Activated CD8-positive, alpha-beta T cell treated with anti-CD3 and anti-CD28 coated beads for 36 hours (primary cell): ENCODE measurements at places on chromosomes 13 and 19. TPM values are rescaled to one million over a fixed set of nuclear protein-coding genes. Genes with fewer than 3 reads are reported as not detected.

GRCh38 chr13:90787007-90787406, 560.5 kb upstream of the MIR17HG start:
- DNase-seq, result no peak

Gene ONECUT3
- total RNA-seq, result not detected

DNA sequence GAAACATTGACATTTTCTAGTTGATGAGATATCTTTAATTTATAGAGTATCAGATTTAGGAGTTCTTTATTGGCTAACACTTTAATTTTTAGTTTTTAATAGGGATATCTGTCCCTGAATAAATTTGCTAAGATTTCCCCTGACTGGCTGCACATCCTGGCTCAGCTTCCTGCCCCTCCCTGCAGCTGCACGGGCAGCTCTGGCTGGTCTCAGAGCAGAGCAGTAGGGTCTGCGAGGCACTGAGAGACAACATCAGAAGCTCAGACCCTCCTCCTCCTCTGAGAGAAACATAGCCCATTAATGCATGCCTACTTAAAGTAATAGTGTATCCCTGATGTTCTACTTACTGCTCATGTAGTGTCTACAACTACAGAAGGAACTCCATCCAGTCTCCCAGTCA, 139.2 kb downstream of the TNFSF13B start:
- DNase-seq, result peak; percentile 5

Gene ERICH6B
- not detected for total RNA-seq

GRCh38 chr13:20125129-20125782, 35.6 kb downstream of the GJA3 start:
- no peak for DNase-seq

Gene ERFL
- total RNA-seq, result 1.6 TPM

- DNase-seq, result no peak
These were observed 276 bp downstream of the ALG11 start for GRCh38 chr13:52012512-52012836.

Gene FLT3LG
- 61.2 TPM for total RNA-seq

DNA sequence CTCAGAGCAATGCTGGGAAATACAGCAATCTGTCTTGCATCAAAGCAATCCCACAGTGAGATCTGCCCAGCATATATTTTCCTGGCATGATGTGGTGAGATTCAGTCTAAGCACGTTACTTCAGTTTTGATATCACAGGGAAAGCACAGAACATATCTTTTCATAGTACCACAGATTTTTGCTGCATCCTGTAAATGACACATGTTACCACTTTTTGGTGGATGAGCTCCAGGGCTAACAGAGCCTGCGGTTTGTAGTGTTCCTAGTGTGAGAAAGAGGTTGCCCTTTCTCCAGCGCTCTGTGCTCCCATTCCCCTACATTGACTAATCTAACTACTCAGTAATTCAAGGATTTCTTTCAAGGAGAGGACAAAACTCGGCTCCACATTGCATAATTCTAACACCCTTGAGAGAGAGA, 409.0 kb downstream of the GPC6 start:
- DNase-seq, result no peak

DNA sequence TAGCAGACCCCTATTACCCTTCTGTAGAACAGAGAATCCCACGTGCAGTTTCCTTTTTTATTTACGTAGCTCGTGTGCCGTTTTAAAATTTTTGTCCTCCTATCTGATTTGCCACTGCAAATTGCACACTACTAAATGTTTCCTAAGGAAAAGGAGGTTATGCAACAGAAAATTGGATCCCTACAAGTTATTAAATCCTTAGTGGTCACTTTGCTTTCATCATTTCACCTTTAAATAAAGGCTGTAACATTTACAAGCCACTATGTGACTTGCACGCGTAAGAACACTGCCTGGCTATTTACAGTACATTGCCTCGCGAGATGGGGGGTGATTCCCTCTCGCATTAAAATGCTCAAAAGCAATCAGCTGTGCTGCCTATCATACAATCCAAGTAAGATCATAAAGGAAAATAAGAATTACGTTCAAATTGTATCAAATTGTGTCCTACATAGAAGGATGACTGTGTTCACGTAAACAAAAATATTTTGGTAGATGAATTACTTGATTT, 525.6 kb downstream of the SUCLA2 start:
- DNase-seq, result no peak

Gene TNFSF9
- 3.0 TPM for total RNA-seq

DNA sequence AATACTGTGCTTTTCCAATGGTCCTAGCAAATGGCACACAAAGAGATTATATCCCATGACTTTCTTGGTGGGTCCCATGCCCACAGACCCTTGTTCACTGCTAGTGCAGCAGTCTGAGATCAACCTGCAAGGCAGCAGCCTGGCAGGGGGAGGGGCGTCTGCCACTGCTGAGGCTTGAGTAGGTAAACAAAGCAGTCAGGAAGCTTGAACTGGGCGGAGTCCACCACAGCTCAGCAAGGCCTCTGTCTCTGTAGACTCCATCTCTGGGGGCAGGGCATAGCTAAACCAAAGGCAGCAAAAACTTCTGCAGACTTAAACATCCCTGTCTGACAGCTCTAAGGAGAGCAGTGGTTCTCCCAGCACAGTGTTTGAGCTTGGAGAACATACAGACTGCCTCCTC, 82.9 kb downstream of the ZNF737 start:
- DNase-seq, result peak; percentile 2

Gene LILRA1
- not detected for total RNA-seq

DNA sequence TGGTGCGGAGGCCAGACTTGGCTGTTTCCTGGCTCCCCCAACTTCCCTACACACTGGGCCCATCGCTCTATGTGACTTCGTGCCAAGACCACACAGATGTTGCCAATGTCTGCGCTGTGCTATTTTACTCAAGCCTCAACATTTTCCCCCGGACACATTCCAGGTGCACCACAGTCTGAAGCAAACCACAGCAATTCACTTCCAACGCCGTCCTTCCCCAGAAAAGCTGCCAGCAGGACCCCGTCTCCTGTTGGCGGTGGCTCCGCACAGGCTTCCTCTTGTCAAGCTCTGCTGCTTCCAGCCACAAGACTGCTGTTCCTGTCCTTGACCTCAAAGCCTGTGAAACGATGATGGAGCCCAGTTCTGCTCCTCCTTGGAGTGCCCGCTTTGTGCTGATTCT, 100.7 kb downstream of the CRYL1 start:
- DNase-seq, result no peak

- no peak for DNase-seq
These were observed 6.1 kb downstream of the ZNF700 start for GRCh38 chr19:11931051-11931450.

Gene PCDH9
- total RNA-seq, result 0.14 TPM

- no peak for DNase-seq
These were observed 15.7 kb downstream of the ZIC5 start for GRCh38 chr13:99955747-99956472.

Gene CEACAM21
- total RNA-seq, result 17.7 TPM

DNA sequence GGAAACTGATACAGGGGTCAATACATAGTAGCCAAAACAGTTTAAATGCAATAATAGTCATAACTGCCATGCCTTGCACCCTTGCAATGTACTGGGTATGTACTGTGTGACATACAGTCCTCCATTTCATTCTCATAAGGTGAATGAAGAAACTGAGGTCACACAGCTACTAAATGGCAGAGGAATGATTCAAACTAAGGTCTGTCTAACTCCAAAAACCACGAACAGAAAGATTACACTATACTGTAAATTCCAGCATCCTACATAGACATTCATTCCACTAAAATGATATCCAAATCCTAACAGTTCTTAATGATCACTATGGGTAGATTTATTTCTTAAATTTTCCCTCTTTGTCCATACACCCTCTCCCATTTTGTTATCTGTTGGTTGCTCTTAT, 238.1 kb upstream of the SERP2 start:
- DNase-seq, result no peak

DNA sequence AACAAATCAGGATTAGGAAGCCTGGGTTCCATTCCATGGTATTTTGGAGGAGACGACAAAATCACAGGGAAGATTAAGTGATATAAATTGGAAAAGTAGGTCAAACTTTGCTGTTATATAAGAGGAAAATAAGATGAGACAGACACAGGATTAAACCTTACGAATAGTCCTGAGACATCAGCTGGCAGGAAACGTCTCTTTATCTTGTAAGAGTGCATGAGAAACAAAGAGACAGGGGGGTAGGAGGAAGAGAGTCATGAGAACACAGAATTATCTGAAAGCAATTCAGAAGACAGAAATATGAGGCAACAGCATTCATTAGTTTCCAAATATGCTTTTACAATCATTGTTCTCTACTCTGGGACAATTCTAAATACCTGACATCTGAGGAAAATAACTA, 310.6 kb upstream of the MIR17HG start:
- DNase-seq, result no peak

DNA sequence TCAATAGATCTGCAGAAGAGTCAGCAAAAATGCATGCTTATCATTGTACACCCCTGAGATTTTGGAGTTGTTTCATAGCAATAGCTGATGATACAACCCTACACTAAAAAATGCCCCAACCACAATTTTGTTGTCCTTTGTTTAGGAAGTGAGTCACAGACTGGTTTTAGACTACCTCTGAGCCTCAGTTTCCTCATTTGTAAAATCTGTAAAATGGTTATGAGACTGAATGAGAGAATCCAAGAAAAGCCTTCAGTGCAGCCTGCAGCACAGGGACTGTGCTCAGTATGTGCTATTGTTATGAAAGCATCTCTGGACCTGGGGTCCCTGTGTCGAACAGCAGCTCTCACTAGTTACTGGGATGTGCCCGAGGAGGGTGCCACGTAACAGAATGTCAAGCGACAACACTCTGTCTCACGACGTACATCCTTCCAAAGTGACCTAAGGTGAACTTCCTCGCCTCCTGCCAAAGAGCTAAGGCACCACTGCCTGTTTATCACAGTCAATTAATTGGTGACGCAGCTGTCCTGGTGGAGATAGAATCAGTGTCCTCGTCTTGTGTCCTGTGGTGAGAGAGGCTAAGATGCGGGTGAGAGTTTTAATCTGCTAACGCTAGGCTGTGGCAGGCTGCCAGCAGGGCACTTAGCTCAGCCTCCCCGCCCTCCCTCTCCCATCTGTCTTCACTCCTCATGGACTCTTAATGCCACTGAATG, 18.1 kb downstream of the DHRS12 start:
- no peak for DNase-seq

DNA sequence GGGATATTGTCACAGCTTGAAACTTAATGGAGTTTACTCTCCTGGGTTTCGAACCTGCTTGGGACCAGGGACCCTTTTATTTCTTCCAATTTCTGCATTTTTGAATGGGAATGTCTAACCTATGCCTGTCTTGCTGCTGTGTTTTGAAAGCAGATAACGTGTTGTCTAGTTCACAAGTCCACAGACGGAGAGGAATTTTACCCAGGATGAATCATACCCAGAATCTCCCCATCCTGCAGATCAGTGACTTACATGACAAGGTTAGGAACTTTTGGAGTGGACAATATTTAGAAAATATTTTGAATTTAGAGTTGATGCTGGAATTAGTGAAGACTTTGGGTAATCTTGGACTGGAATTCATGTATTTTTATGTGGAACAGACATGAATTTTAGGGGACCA, 68.6 kb upstream of the RFXAP start:
- DNase-seq, result no peak

Gene VSTM1
- total RNA-seq, result not detected

DNA sequence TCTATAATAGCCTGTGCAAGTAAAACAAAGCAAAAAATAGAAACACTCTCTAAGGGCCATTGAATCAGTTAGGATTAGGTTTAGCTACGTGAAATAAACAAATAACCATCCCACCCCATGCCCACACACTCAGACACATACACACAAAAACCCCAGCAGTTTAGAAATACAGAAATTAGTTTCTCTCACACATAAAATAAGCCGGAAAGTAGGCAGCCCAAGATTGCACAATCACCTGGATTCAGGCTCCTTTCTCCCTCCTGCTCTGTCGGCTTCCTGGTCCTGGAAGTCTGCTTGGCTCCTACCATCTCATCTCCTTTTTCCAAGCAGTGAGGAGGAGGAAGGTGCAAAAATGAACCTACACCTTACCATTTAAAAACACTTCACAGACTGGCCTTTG, 22.6 kb upstream of the USP12 start:
- DNase-seq, result no peak

- no peak for DNase-seq
These were observed 468 bp upstream of the SLC39A3 start for GRCh38 chr19:2740314-2740656.

DNA sequence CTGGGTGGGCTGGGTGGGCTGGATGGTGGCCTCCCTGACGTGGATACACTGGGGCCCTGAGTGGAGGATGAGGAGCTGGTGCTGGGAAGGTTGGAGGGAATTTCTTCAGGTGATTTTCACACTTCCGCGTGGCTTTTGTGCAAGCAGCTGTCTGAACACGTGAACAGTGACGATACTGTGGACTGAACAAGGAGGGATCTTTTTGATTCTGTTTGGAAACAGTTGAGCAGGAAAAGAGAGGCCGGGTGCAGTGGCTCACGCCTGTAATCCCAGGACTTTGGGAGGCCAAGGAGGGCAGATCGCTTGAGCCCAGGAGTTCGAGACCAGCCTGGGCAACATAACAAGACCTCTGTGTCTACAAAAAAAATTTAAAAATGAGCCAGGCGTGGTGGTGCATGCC, 9.1 kb upstream of the GTF2F1 start:
- no peak for DNase-seq

DNA sequence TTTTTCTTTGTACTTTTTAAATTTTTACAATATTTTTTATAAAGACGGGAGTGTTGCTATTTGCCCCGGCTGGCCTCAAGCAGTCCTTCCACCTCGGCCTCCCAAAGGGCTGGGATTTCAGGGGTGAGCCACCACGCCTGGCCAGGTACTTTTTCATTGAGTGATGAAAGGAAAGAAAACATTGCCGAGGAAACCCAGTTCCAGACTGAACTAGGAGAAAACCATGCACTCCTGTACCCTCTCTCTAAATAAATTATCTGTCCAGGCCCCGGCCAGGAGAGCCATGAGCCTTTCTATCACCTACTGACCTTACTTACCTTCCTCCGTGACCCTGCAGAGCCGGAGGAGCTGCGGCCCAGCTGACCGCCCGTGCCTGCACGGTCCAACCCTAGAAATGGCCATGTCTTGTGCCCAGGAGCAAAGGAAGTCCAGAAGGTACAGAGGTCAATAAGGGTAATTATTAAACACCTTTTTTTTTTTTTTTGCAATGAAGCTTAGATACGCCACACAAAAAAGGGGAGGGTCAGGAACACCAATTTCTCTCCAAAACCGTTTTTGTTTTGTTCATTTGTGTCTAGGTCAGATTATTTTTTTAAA, at the start of gene SLC7A9:
TSS of gene SLC7A9 (minus strand) at position 399 of the 597 bp plus-strand sequence. CDS start 1,233 bp downstream, outside the sequence.
- no peak for DNase-seq
